D341Med (cell line): ENCODE measurements at places on chromosomes 4 and X.
A peak's percentile ranks its signal among the peaks of the same experiment; 100 is the strongest.

GRCh38 chrX:47862680-47863079 is 26.0 kb downstream of the ZNF81 start:
- no peak for DNase-seq

DNA sequence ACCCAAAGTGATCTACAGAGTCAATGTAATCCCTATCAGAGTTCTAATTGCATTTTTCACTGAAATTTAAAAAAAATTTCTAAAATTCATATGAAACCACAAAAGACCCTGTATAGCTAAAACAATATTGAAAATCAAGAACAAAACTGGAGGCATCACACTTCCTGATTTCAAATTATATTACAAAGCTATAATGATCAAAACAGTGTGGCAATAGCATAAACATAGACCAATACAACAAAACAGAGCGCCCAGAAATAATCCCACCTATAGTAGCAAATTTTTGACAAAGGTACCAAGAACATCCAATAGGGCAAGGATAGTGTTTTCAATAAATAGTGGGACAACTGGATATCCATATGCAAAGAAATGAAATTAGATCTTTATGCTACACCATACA is 59.4 kb upstream of the PRKG2 start:
- DNase-seq, result no peak

DNA sequence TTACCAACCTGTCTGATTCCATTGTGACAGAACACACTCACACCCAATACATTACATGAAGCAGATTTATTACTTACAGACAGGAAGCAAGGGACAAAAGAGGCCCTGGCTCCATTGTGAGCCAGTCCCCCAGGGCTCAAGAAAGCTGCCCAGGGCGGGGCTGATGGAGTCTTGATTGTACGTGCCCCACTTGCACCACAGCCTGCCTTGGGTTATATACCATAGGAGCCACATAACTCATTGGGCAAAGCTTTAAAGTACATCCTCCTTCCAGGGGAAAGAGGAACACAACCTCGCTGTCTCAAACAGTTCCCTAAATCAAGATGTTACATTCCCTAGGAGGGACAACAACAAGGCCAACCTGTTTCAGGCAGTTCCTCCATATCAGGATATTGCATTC is 3.4 kb upstream of the ZRSR2 start:
- no peak for DNase-seq

DNA sequence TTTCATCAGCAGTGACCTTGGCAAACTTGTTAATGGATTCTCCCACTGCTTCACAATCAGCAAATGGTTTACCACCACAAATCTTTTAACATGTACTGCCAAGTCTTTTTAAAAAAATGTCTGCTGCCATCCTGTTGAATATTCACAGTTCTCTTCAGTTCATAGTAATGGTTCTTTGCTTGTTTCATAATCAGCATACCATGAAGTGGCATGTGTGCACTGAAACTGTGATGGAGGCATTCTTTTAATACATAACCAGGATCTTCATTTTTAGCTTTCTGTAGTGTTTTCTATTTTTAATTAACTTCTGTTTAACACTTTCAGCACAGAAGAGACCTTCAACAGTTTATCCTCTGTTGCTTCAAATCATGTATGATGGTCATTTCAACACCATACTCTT is 230.1 kb upstream of the ARSJ start:
- no peak for DNase-seq

- DNase-seq, result no peak
Measured at GRCh38 chrX:9865804-9866472, 79.7 kb downstream of the SHROOM2 start.

DNA sequence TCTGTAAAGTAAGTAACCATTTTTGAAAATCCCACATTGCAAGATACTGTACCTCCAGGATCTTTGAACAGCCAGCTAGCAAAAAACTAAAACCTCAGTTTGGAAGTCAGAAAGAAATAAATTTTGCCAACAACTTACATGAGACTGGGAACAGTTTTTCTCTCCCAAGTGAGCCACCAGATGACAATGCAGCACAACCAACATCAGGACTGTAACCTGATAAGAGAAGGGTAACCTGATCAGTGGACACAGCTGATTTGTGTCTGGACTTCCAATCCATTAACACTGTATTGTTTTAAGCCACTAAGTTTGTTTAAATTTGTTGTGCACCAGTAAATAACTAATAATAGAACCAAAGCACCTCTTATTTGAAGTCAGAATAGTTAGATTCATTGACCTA is 923.3 kb downstream of the FAT4 start:
- DNase-seq, result no peak

DNA sequence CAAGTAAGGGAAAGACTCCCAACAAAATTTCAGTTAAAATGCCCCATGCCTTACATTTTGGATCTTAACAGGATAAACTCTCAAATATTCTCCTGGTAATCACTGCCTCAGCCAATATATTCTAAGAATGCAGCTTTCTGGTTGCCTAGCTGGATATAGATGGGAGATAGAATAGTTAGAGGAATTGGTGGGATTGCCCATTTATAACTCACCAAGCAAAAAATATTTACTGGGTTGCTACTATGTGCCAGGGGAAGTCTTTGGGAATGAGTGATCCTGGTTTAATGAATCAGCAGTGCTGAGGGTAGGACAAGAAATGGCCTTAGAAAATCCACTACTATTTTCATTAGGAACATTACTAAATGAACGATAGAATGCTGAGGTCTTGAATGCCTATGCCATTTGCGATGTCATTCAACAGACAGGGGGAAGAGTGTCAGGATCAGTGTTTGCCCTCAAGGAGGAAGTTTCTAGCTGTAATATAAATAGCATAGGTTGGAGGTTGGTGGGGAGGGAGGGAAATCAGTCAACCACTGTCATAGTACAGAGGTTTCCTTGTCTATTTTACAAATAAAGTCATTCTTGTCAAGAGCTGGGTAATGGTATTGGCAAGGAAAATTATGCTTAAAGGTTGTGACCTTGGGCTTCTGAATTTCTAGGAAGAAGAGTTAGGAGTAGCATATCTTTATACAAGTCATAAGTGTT is 63.5 kb downstream of the ENOPH1 start:
- no peak for DNase-seq

DNA sequence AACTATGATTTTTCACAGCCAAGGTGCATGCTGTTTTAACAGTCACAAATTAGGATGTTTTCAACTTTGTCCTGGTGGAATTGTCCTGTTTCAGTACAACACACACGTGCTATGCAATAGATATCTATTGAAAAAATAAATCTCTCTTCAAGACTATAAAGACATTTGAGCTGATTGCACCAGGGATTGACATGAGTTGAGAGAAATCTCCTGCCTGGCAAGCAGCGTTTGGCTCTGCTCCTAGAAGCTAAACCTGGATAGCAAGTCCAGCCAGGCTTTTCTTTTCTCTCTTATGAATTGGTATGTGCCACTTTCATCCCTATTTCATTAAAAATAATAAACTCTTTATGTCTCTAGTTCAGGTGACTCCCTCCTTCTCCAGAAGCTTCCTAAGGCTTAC is 16.6 kb upstream of the NPNT start:
- no peak for DNase-seq

GRCh38 chrX:11266573-11267003 is 26.6 kb upstream of the AMELX start:
- DNase-seq, result no peak

DNA sequence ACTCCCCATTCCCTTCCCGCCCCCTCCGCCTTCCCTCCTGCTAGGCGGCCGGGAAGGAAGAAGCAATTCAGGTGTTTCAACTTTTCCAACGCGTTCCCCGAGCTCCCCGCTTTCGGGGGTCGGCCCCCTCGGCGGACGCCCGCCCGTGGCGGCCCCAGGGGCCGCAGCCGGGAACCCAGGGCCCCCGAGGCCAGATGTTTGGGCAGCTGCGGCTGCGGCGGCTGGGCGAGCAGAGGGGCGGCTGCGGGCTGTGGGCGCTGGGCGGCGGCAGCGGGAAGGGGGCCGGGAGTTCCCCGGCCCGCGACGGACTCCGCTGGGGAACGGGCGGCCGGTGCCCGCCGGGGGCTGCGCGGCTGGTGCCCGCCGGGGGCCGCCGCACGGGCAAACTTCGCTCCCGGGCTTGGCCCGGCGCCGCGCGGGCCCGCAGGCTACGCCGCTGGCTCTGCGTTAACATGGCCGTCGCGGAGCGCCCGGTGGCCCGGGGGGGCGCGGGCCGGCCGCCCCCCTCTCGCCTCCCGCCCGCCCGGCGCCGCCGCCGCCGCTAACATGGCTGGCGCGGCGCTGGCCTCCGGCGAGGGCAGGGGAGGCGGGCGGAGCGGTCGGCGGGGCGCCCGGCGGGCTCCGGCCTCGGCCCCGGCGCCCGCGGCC is 510 bp downstream of the HMGB3 start:
- peak; percentile 58 for DNase-seq

GRCh38 chrX:57406149-57406548 is 119.6 kb downstream of the FAAH2 start:
- no peak for DNase-seq

DNA sequence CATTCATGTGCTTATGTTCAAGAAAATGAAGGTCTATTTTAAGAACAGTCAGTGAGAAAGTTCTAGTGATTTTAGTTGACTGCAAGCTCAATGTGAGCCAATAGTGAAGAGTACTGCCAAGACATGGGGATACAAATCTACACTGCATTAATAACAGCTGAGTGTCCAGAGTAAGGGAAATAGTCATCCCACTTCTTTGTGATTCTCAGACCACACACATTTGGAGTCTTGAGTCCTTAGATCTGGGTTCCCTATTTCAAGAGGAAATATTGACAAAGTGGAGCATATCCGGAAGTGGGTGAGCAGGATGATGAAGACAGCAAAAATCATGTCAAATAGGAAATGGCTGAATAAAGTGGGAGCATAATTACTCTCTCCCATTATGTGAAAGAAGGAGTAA is 171.1 kb downstream of the LARP7 start:
- no peak for DNase-seq

GRCh38 chr4:8675383-8675782 is 82.8 kb downstream of the CPZ start:
- DNase-seq, result peak; percentile 33

GRCh38 chrX:42975906-42976305 is 197.9 kb upstream of the PPP1R2C start:
- DNase-seq, result no peak

DNA sequence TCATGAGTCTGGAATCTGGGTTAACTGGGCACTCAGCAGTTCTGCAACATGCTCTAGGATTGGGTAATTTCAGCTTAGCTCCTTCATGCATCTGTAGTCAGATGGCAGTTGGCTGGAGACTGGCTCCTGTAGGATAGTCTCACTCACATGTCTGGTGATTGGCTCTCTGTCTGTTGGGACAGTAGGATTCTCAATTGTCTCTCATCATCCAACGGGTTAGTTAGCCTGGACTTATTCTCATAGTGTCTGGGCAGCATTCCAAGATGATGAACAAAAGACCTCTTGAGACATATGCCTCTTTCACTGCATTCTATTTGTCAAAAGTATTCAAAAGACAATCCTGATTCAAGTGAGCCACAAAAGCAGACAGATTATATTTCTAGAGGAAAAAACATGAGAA is 795.6 kb upstream of the GALNTL6 start:
- DNase-seq, result no peak

DNA sequence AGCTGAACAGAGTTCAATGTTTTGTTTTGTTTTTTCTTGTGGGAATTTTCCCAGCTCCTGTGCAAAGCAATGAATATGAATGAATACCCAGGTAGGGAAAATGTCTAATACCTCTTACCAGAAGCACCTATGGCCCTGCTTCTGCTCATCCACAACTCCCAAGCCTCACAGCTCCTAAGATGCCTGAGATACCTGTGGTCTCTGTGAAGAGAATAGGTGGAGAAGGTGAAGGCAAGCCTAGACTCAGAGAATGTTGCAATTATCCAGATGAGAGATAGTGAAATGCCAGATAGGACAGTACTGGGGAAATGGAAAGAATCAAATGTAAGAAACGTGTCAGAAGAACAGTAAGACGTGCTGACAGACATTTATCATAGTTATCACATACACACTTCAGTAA is 70.2 kb upstream of the NOCT start:
- DNase-seq, result no peak

DNA sequence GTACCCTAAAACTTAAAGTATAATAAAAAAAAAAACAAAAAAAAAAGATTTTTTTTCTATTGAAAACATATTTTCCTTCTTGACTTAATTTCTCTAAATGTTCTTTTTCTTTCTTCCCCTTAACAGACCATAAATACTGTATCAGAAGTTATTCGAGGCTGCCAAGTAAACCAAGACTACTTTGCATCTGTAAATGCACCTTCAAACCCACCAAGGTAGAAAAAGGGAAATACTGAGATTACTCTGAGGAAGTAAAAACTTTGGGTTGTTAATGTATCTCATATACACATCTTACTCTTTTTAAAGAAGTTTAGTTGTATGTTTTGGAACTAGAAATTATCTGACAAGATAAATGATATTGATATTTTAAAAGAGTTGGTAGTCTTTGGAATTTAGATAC is 65.6 kb downstream of the USO1 start:
- no peak for DNase-seq

- no peak for DNase-seq
Measured at GRCh38 chr4:37138019-37138653, 106.4 kb upstream of the NWD2 start.

DNA sequence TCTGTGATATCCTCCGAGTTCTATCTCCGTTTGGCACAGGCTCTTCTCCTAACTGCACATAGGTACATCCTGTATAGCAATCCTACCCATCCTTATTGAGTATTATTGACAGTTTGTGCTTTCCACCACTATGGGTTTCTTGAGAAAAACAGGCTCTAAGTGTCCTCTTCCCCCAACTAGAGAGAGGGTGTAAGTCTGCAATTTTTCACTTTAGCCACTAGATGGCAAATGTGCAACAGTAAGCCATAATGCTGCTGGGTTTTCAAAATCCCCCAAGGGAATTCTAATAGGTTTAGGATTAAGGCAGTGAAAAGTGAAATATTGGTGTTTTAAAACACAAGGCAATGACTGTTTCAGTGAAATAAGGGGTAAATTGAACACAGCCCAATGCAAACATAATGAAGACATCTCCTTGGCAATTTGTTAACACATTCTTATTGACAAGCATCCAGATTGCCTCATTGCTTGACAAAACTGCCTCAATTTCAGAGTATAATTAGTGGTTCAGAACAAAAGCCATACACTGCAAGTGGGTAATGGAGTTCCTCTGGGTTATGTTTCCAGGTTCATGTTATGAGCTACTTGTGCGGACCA is 239.0 kb upstream of the HTR2C start:
- DNase-seq, result peak; percentile 40

DNA sequence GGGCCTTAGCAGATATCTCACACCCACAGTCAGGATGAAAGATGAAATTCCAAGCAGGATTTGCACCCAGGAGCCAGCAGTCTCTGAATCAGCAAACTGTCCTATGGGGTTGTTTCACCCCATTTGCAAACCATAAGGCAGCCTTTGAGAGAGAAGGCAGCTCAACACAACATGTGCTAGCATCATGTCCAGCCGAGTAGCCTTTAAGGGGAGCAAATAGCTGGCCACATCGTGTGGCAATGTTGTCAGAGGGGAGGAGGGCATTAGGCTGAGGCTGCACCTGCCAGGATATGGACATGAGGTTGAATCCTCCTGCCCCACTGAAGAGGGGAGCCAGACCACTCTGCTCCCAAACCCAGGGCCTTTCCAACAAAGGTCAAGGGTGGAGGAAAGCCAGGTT is 20.6 kb upstream of the PJA1 start:
- no peak for DNase-seq

GRCh38 chr4:132026166-132026565 is 1122.9 kb upstream of the PCDH10 start:
- DNase-seq, result peak; percentile 11
